ENCODE measurements at places on chromosomes 3 and 15. TPM values are rescaled to one million over a fixed set of nuclear protein-coding genes. Genes with fewer than 3 reads are reported as not detected.

The CEP97 gene
- 14.1 TPM for total RNA-seq

The CLCN2 gene
- total RNA-seq, result 5.2 TPM

The GANC gene
- 7.1 TPM for total RNA-seq

The PLA1A gene
- not detected for total RNA-seq

The PRR23E gene
- not detected for total RNA-seq

The CCDC32 gene
- total RNA-seq, result 29.9 TPM

The ACTRT3 gene
- total RNA-seq, result 1.1 TPM

The IRAK2 gene
- total RNA-seq, result 3.0 TPM

The GADL1 gene
- total RNA-seq, result not detected

The GOLGA6L4 gene
- total RNA-seq, result 1.8 TPM

The TP63 gene
- not detected for total RNA-seq

The NPAP1 gene
- not detected for total RNA-seq

The PIERCE2 gene
- not detected for total RNA-seq

The SNTN gene
- total RNA-seq, result not detected

The FETUB gene
- not detected for total RNA-seq

The SAMMSON gene
- total RNA-seq, result not detected

The MME gene
- not detected for total RNA-seq

DNA sequence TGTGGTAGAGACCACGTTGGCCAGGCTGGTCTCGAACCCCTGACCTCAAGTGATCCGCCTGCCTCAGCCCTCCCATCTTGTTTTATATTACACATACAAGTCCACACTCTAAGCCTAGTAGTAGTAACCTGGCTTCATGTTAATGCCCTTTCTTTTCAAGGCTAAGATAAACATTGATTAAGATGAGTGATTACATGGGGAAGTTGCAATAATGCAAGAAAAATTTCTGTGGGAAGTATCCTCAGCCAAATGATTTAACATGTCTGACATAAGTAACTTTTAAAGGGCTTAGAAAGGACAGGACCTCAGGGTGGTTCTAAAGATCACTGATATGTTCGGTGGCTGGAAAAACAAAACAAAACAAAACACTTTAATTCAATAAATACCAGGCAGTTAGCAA is 72.1 kb downstream of the SFMBT1 start:
- DNase-seq, result no peak

DNA sequence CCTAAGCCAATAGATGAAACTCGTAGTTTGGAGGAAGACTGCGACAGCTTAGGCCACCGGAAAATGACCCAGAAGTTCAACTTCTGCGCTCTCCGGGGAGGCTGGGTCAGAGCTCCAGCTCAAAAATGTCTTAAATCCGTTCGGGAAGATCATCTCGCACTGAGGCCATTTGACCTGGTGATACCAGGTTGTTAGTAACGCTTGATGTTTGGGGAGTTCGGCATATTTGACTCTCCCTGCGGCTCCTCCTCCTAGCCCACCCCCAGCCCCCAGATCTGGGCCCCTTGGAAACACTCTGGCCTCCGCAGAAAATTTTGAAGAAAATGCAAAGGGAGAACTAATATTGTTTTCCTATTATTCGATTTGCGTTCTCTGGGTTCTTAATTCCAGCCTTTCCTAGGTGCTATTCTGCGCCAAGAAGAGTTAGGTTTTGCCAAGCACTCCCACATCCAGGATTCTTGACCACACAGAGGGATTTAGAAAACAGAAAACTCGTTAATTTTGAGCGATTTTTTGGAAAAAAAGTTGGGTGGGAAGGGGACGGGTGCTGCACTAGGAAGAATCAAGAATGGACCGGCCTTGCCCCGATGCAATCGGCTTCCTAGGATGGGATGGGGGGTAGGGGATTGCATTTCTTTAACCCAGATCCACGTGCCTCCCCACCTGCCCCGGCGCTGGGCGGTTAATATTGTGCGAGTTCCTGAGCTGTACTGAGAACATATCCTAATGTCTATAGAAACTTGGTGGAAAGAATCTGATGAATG is 50.0 kb downstream of the ZIC4 start:
- DNase-seq, result no peak

- DNase-seq, result no peak
Measured at GRCh38 chr3:70740872-70741271, 428.4 kb upstream of the MDFIC2 start.

DNA sequence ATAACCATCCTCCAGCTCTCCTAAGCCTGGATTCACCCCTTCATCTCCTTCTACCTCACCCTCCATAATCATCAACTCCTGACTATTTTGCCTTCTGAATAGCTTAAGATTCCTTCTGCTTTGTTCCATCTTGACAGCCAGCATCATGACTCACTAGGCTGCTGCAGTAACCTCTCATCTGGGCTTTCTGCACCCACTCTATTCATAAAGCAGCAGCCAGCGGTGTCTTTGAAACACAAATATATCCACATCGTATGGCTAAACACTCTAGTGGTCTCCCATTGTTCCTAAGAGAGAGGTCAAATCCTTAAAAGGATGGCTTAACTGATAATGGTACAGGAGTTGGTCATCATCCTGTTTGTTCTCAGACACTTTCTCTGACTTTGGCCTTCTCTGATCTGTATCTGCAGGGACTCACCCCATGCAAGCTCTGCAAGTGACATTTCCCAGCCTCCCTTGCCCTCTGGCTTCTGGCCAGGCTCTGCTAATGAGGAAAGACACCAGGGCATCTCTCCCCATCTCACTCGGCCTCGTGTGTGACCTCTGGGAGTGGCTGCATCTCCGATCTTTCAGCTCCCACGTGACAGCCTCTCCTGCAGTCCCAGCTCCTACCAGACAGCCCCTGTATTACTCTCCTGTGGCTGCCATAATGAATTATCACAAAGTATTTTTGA is 6.2 kb downstream of the GRK7 start:
- no peak for DNase-seq

DNA sequence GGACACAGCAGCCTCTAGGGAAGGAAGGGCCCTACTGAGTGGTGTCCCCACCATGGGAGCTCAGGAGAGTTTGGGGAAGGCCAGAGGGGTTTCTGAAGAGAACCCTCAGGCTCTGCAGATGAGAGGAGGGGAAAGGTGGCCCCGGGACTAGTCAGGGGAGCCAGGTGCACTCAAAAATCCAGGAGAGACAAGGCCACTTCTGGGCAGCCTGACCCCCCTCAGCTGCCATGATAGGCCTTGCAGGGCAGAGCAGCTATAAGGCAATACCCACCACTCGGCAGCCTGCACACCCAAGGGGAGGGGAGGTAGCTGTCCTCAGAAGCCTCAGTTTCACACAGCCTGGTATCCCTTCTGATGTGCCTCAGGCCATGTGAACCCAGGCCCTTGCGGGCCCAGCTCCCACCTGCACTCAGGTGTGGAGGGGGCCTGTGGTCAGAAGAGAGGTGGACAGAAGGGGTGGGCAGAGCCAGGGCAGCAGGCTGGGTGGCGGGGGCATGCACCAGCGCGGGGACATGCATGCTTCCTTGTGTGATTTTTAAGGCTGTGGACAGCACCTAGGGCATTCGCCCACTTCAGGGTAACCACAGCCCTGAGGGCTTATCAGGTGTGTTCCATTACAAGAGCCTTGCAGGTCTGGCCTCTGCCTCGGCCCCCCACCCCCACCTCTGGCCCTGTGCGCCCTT is 34.6 kb downstream of the SRPRB start:
- DNase-seq, result no peak

GRCh38 chr3:140398387-140398786 is 279.5 kb upstream of the TRIM42 start:
- no peak for DNase-seq

GRCh38 chr3:23601091-23601822 is 204.5 kb upstream of the UBE2E1 start:
- DNase-seq, result no peak

- no peak for DNase-seq
Measured at GRCh38 chr15:41281236-41281635, 50.2 kb downstream of the CHP1 start.

- DNase-seq, result no peak
Measured at GRCh38 chr3:102470066-102470465, 35.3 kb downstream of the ZPLD1 start.

DNA sequence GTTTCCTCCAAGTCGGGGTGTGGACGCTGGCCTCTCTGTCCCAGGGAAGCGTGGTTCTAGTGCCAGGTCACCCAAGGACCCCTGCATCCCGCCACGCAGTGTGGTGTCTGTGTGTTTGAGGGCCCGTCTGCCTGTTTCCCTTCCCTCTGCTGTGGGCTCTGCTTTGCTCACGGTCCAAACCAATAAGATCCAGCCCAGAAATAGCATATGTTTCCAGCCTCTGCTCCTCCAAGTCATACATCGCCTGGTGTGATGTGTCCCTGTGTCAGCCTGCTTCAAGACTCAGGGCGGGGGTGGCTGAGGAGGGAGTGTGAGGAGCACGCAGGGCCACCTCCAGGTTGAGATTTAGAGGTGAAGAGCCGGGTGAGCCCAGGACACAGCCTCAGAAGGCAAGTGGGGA is 21.9 kb upstream of the RPL29 start:
- no peak for DNase-seq

DNA sequence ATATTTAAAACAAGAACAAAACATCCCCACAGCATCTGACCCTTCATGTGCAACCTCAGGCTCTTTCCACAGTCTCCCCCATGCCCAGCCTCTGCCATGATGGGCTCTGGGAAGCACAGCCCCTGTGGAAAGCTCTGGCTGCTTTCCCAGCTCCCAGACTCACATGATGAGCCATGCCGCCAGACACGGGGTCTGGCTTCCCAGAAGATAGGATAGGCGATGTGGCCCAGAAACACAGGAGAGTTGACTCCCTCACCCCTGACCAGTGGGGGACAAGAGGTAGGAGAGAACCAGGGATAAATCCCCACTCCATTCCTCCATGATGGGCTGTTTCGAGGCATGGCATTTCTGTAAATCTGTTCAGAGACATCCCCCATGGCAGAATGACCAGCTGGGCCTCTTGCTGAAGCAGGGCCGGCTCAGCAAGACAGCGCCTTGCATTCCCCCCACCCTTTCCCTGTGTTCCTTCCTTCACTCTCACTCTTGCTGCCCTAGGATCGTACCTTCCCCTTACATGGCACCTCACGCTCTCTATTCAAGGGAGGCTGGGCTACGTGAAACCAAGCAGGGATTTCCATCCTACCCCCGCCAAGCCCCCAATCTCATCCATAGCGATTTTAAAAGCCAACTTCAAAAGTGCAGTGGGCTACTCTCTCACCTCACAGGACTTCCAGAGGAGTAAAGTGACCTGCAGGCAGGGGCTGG is 192.4 kb downstream of the ABHD5 start:
- no peak for DNase-seq

DNA sequence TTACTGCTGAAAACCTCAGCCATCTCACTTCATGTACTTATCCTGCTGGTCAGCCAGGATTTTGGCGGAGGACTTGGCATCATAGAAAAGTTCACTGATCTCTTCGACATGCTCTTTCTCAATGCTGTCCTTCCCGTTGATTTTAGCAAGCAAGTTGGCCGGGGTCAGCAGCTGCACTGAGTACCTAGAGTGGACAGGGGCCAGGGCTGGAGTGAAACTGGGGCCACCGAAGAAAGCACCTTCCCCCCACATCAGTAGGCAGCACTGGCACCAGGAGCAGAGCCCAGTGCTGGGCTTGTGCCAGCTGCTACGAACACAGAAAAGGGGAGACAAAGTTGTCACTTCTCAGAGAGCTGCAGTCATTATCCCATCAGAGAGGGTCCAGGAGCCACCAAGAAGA is 29.0 kb downstream of the SEC61A1 start:
- DNase-seq, result no peak

- DNase-seq, result no peak
Measured at GRCh38 chr3:2921903-2922302, 188.3 kb downstream of the IL5RA start.

DNA sequence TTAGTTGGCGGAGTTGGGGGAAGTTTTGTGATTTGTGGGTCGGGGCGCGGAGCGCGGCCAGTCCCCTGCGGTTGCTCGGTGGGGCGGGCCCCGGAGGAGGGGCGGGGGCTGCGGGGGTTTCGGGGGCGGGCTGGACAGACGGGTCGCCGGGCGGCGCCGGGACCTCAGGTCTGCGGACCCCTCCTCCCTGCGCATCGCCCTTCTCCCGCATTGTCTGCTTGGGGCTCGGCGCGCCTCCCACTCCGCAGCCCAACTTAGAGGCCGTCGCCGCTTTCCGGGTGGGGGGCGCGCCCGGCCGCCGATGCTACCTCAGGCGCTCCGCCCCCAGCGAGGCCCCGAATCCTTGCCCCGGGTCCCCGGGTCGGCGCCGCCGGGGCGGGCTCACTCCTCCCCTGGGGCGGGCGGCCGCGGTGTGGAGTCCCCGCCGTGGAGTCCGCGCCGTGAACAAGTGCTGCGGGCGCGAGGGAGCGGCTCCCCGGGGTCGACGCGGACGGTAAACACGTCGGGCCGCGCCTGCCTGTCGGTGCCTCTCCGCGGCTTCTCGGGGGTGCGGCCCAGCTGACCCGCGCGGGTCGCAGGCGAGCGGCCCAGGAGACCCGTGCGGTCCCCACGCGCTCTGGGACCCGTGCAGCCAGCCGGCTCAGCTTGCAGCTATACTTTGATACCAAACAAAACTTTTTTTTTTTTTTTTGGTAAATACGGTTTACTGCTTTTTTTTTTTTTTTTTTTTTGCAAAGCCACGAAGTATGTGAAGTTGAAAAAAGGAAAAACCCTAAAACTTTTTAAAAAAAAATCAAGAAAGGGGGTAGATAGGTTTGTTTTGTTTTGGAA is 624 bp downstream of the AKAP13 start:
- peak; percentile 45 for DNase-seq

DNA sequence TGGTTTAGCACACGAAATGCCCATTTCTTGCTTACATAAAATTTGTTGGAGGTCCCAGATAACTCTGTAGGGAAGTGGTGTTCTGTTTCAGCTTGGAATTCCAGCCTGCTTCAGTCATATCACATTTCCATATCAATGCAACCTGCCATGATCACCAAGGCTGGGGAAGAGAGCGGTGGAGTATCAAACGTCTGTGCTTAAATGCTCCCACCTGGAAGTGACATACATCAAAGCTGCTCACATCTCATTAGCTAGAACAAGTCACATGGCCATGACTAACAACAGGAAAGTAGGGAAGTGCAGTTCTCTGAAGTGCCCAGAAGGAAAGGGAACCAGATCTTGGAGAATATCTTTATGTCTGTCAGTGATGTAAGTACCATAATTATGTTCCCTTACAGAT is 130.2 kb upstream of the CFAP20DC start:
- DNase-seq, result no peak

DNA sequence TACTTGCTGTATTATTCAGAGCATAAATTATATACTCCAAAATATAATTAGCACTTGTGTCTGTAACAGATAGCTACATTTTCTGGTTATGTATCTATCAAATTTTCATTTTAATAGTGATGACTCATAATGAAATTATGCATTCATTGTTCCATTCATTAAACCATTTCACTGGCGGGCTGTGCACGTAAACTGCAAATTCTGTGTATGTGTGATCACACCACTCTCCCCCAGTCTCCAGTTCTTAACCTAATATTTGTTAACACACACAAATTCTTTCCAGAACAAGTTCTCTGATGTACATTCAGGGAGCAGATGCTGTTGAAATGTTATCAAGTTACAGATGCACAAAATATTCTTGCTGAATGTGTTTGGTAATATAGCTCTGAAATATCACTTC is 3.8 kb upstream of the KCNMB2 start:
- DNase-seq, result no peak

Data from activated T-cell treated with anti-CD3 and anti-CD28 coated beads, Interleukin-2, amount 50 U/mL, for 4 hours (primary cell).